ENCODE measurements at places on chromosomes 5 and 9. TPM values are rescaled to one million over a fixed set of nuclear protein-coding genes. Genes with fewer than 3 reads are reported as not detected.

DNA sequence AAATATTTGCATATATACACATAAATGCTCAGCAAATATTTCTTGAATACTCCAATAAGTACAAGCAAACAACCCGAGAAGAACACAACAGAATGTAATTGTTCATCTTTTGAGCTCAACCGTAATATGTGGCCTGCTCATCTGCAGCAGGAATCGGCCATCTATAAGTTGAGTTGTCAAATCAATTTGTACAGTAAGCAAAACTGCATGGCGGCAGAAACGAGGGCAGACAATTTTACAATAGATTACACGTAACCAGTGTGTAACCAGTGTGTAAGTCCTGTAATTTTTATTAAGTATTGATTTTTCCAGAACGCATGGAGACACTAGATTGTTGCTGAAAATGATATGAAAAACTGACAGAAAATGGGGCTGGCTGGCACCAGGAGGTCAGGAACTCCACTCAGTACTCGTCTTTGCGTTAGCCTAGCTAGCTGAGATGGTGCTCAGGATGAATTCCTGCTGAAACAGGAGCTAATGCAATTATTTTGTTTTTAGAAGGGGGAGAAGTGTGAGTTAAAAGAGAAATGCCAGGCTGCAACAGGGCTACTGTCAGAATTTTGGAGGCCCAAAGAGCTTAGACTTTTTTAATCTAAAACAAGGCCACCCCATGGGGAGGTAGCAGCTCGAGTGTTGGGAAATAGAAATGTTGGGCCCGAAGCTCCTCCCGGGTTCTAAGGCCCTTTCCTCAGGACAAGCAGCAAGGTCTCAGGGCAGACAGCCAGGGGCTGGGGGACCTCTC is 682 bp downstream of the DHX29 start:
- no peak for DNase-seq
- H3K27ac ChIP-seq, result no peak overlapping the region
- no peaks in the 10 kb centered on the region for H3K27me3 ChIP-seq

- no peak for DNase-seq
- H3K27ac ChIP-seq, result no peak overlapping the region
- no peaks in the 10 kb centered on the region for H3K36me3 ChIP-seq
- peaks cover 10% of the 10 kb centered on the region for H3K27me3 ChIP-seq
- no peak overlapping the region for H3K4me3 ChIP-seq
Observed at GRCh38 chr5:146607659-146608332, 91.8 kb upstream of the GPR151 start.

DNA sequence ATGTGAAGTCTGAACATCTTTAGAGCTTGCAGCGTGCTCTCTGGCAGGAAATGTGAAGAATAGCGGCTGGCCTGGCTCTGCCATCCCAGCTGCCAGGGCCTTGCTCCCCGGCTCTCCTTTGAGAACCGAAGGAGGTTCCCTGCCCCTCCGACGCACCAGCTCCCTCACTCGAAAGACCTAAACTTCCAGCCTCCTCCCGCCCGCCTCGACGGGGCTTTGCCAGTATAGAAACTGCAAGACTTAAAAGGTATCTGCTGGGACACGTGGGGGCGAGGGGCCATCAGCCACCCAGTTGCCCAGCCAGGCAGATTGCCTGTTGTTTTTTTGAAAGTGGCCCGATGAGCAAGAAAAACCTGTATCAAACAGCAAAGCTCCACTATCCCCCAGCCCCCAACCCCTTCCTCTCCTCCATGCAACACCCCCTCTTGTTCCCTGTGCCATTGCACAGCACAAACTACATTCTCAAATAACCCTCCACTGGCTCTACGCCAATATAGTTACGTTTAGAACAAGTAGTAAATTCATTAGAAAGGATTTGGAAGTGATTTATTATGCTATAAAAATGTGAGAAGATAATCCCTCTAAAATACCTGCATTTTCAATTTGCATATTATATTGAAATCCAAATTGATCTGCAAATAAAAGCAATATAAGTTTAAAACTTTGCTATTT is 331.9 kb downstream of the MED10 start:
- H3K4me3 ChIP-seq, result no peak overlapping the region
- no peak for DNase-seq
- peaks cover 4% of the 10 kb centered on the region for H3K27me3 ChIP-seq

- H3K27me3 ChIP-seq, result peaks cover 75% of the 10 kb centered on the region
- H3K27ac ChIP-seq, result no peak overlapping the region
- no peak for DNase-seq
- H3K4me3 ChIP-seq, result no peak overlapping the region
- H3K4me1 ChIP-seq, result no peaks in the 10 kb centered on the region
Observed at GRCh38 chr5:136242136-136242535, 49.2 kb upstream of the SMIM32 start.

- no peak overlapping the region for H3K4me3 ChIP-seq
- peak overlapping the region; percentile 60 for H3K27ac ChIP-seq
- H3K4me1 ChIP-seq, result peaks cover 34% of the 10 kb centered on the region
- H3K27me3 ChIP-seq, result no peaks in the 10 kb centered on the region
Observed at GRCh38 chr5:172403189-172403796, 51.0 kb downstream of the SH3PXD2B start.

- no peaks in the 10 kb centered on the region for H3K4me1 ChIP-seq
- no peak overlapping the region for H3K27ac ChIP-seq
- H3K27me3 ChIP-seq, result peaks cover 2% of the 10 kb centered on the region
Observed at GRCh38 chr9:127370672-127371648, 26.0 kb upstream of the SLC2A8 start.

PCDHA3 gene
- 0.20 TPM for total RNA-seq

GPR151 gene
- not detected for total RNA-seq

NOTCH1 gene
- total RNA-seq, result 11.6 TPM

BRD3 gene
- total RNA-seq, result 49.0 TPM

LCN9 gene
- total RNA-seq, result 2.0 TPM

All from chondrocyte (in vitro differentiated cells).